ENCODE measurements at places on chromosomes 16 and 17. TPM values are rescaled to one million over a fixed set of nuclear protein-coding genes. Genes with fewer than 3 reads are reported as not detected.

Gene GRIN2A
- total RNA-seq, result 0.09 TPM

Gene SLFN11
- total RNA-seq, result 75.7 TPM

Gene HS3ST3A1
- total RNA-seq, result 0.93 TPM

GRCh38 chr16:71514476-71514875 lies 11.8 kb upstream of the CHST4 start:
- no peak for DNase-seq

DNA sequence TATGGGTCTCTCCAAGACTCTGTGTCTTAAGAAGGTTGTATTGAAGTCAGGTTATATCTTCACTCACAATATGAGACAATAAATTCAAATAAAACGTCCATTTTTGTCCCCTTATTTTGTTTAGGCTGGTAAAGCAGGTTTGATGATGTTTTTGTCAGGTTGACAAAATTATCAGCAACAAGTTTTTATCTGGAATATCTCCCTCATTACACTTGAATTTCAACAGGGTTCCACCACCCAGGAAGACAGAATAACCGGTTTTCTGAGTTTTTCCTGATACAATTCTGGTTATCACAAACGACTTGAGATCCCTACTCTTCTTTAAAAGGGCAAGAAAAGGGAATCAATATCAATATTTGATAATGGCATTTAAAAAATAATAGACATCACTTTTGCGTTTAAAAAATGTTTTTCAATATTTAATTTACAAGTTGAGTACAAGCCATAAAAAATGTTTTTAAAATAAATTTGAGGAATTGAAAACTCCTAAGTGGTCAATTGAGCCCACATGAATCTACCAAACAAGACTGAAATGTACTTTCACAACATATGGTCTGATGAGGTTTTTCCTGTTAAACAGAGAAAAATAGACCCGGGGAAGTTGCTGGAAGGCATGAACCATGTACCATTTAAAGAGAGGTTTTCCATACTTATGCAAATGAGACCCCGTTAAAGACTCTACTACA lies 1.4 kb upstream of the ATP6V0A1 start:
- DNase-seq, result no peak

DNA sequence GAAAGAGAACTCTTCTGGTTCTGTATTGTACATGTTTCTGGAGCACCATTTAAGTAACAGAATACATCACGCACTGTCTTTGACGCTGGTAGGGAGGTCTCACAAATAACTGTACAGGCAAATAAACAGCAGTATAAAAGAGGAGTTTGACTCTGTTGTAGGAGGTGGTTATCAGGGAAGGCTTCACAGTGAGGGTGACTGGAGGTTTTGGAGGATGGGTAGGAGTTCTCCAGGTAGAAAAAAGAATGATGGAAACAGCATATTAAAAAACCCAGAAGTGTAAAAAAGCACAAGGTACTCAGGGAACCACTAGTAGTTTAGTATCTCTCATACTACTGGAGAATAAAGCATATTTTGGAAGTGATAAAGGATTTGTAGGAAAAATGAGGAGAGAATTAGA lies 2.7 kb upstream of the SLC6A2 start:
- DNase-seq, result no peak
